Activated naive CD4-positive, alpha-beta T cell treated with anti-CD3 and anti-CD28 coated beads, Interleukin-2, amount 10 ng/mL, durations not matched to agents 5 hours and 36 hours (primary cell): ENCODE measurements at places on chromosomes 11 and 22. TPM values are rescaled to one million over a fixed set of nuclear protein-coding genes. Genes with fewer than 3 reads are reported as not detected.

The MUC2 gene
- not detected for total RNA-seq

The MMP3 gene
- not detected for total RNA-seq

The SCGB1A1 gene
- total RNA-seq: not detected

The OR4D6 gene
- total RNA-seq: not detected

The C2CD3 gene
- total RNA-seq: 29.0 TPM

The TRPM5 gene
- total RNA-seq: 0.05 TPM

The SYCE3 gene
- not detected for total RNA-seq

The ANO9 gene
- total RNA-seq: 107 TPM

The OR52H1 gene
- not detected for total RNA-seq

The ACP2 gene
- 27.9 TPM for total RNA-seq

The PDE3B gene
- 135 TPM for total RNA-seq

The C11orf71 gene
- total RNA-seq: 6.3 TPM

The PKNOX2 gene
- total RNA-seq: not detected

The FAM111B gene
- total RNA-seq: 58.9 TPM

The ARVCF gene
- 1.8 TPM for total RNA-seq

The CRYAB gene
- not detected for total RNA-seq

The ALDH3B1 gene
- not detected for total RNA-seq

The POU2AF1 gene
- 1.6 TPM for total RNA-seq

The GAL gene
- not detected for total RNA-seq

The PDE2A gene
- total RNA-seq: 0.82 TPM

The MPEG1 gene
- total RNA-seq: not detected

The SHANK3 gene
- total RNA-seq: not detected

The PTPRCAP gene
- 404 TPM for total RNA-seq
